D721Med (cell line): ENCODE measurements at places on chromosomes 7 and 10.

DNA sequence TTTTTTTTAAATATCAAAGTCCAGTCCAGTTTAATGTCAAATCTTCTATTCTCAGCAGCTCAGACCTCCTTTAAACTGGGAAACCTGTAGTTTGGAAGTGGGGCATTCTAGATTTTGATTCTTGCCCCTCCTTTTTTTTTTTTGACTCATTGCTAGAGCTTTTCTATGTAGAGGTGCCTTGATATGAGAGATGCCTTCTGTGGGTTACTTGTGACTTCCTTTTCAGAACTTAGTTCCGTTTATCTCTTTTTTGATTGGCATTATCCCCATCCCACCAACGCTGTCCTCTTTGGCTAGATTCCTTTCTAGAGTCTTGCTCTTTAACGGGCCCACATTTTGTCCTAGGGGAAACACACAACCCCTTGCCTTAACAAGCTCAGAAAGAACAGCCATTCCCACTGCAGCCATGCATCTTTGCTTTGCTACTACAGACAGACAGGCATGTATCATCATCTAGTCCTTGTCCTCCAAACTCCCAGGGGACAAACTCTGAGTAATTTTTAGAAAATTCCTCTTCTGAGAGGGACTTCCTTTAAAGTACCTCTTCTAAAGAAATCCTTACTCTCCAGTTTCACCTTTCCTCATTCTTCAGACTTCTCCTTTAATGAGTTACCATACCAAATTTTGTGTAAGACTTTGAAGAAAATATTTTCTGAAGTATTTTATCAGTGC lies 153.6 kb downstream of the PHF14 start:
- DNase-seq: no peak

DNA sequence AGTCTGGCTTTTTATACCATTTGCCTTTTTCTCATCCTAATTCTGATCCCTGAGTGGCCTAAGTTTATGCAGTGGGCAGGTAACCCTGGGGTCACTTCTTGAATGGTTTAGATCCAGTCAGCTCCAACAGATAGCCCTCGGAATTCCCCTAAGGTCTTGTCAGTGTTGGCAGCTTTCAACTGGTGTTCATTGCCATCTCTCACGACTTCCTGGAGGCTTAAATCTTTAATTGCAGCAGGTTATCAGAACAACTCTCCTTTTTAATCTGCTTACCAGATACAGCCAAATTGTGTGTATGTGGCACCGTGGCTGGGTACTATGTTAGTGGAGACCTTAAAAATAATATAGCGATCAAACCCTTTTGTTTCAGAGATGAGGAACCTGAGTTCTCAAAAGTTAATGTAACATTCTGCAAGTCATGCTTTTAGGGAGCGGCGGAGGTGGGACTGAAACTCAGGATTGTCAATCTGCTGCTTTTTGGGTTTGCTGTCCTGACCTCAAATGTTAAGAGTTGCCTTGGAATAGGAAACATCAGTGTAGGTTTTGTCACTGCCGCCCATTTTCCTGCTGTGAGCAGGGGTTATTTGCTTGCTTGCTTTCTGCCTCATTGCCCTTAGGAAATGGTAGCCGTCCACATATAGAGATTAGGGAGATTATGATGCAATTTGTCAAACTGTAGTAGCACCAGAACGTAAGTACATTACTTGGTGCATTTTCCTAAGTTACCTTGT lies 818 bp downstream of the DLD start:
- no peak for DNase-seq

GRCh38 chr7:118559207-118559606 lies 334.7 kb downstream of the ANKRD7 start:
- DNase-seq: no peak

GRCh38 chr10:1123972-1124371 lies 67.8 kb downstream of the WDR37 start:
- DNase-seq: no peak

DNA sequence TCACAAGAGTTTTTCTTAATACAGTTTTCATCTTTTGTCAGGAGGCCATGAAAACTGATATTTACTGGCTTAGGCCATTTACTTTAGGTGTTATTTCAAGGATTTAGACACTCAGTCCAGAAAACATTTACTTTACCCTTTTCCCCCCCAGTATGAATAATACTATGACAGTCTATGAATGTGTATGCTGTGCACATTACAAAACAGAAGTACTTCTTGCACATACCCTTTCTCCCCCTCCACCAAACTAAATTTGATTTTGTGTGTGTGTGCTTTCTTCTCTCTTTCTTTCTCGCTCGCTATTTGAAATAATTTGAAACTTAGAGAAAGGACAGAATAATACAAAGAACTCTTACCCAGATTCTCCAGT lies 41.3 kb downstream of the RBM33 start:
- DNase-seq: no peak

GRCh38 chr7:131087756-131088658 lies 239.7 kb upstream of the MKLN1 start:
- DNase-seq: no peak

GRCh38 chr10:123149568-123150270 lies 1.8 kb downstream of the HMX2 start:
- DNase-seq: no peak

GRCh38 chr7:115009139-115009538 lies 87.2 kb downstream of the MDFIC start:
- DNase-seq: no peak

- DNase-seq: no peak
Observed at GRCh38 chr10:76615049-76615448, 1022.6 kb downstream of the KCNMA1 start.

DNA sequence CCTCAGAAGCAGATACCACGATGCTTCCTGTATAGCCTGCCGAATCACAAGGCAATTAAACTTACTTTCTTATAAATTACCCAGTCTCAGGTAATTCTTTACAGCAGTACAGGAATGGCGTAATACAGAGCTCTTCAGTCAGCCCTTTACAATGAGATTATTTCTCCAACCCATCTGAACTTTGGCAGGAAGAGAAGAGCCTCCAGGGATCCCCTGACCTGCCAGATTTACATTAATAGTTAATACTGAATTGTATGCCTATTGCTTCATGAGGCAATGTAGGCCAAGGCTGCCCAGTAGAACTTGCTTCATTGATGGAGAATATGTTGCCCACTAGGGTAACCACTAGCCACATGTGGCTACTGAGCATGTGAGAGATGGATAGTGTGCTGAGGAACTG lies 608.7 kb downstream of the SH2D4B start:
- no peak for DNase-seq

GRCh38 chr7:132643302-132643701 lies 67.0 kb upstream of the PLXNA4 start:
- DNase-seq: no peak

DNA sequence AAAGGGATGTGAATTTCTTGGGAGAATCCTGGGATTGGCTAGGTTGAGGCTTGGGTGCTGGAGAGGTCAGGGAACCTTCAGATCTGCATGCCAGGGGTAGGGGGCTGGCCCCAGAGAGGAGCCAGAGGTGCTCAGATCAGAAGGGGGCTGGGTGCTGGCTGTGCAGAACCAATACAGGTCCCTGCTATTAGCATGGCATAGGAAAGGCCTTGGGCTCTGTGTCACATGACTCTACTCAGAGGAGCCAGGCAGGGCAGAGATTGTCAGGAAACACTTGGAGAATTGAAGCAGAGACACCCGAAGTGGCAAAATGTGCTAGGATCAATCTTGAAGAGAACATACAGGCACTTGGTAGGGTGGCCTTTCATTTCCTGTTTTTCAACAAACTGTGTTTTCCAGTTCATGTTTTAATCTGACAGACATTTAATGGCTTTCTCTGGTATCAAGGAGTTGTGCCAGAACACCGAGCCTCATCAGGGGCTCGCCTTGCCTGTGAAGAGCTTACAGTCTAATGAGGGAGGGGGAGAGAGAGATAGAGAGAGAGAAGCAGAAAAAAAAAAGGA lies 498.9 kb downstream of the RPS24 start:
- DNase-seq: no peak

- DNase-seq: no peak
Observed at GRCh38 chr10:9238041-9238440, 1183.6 kb downstream of the GATA3 start.

- DNase-seq: no peak
Observed at GRCh38 chr10:64863836-64864235, 1342.6 kb downstream of the REEP3 start.

GRCh38 chr10:121661451-121661851 lies 63.2 kb upstream of the FGFR2 start:
- no peak for DNase-seq

- no peak for DNase-seq
Observed at GRCh38 chr7:80014511-80014910, 120.1 kb upstream of the GNAI1 start.

GRCh38 chr7:132276234-132276630 lies 300.0 kb downstream of the PLXNA4 start:
- DNase-seq: no peak

- no peak for DNase-seq
Observed at GRCh38 chr7:25350041-25350440, 121.8 kb upstream of the NPVF start.

GRCh38 chr10:61781969-61782403 lies 119.3 kb downstream of the CABCOCO1 start:
- DNase-seq: no peak

GRCh38 chr10:75263806-75264205 lies 28.0 kb upstream of the COMTD1 start:
- DNase-seq: no peak

- no peak for DNase-seq
Observed at GRCh38 chr10:102220612-102221011, 5.5 kb upstream of the ELOVL3 start.

DNA sequence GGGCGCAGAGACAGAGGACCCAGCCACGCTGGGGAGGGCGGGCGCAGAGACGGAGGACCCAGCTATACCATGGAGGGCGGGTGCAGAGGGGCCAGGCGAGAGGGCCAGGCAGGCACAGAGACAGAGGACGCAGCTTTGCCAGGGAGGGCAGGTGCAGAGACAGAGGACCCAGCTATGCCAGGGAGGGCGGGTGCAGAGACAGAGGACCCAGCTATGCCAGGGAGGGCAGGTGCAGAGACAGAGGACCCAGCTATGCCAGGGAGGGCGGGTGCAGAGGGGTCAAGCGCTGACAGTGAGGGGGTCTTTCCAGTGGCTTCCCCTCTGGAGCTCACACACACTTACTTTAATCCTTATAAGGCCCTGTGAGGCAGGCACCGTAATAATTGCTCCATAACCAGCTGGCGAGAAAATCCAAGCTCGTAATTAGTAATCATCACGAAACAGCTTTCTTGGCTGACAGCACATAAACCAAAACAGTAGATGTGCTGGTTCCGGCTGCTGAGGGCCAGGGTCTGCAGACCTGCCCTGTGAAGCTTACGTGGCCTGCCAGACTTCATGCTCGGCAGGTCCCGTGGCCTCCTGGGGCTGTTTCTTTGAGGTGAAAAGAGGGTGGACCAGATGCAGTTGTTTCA lies 137.2 kb downstream of the VIPR2 start:
- DNase-seq: no peak

- no peak for DNase-seq
Observed at GRCh38 chr7:27159266-27160144, 3.0 kb upstream of the HOXA7 start.

DNA sequence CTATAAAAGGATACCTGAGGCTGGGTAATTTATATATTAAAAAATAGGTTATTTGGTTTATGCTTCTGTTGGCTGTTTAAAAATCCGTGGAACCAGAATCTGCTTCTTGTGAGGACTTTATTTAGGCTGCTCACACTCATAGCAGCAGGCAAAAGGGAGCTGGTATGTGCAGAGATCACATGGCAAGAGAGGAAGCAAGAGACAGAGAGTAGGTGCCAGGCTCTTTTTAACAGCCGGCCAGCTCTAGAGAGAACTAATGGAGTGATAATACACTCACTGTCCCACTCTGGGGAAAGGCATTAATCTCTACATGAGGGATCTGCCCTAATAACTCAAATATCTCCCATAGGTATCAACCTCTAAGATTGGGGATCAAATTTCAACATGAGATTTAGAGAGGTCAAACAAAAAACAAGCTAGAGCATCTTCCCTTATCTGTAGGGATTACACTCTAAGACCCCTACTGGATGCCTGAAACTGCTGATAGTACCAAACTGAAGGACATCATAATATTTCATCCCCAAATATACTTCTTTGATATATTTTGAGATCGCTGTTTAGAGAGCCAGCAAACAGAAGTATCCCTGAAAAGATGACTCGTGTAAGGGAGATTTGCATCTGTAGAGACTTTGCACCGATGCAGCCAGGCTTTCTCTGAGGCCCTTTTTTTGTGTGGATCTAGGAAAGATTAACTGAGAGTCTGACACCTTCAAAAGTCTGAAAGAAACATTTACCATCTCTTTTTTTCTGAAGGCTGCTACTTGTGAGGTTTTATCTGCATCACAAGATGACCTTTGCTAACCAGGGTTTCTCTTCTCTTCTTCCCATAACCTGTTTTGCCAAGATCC lies 717.0 kb upstream of the MBL2 start:
- DNase-seq: no peak

DNA sequence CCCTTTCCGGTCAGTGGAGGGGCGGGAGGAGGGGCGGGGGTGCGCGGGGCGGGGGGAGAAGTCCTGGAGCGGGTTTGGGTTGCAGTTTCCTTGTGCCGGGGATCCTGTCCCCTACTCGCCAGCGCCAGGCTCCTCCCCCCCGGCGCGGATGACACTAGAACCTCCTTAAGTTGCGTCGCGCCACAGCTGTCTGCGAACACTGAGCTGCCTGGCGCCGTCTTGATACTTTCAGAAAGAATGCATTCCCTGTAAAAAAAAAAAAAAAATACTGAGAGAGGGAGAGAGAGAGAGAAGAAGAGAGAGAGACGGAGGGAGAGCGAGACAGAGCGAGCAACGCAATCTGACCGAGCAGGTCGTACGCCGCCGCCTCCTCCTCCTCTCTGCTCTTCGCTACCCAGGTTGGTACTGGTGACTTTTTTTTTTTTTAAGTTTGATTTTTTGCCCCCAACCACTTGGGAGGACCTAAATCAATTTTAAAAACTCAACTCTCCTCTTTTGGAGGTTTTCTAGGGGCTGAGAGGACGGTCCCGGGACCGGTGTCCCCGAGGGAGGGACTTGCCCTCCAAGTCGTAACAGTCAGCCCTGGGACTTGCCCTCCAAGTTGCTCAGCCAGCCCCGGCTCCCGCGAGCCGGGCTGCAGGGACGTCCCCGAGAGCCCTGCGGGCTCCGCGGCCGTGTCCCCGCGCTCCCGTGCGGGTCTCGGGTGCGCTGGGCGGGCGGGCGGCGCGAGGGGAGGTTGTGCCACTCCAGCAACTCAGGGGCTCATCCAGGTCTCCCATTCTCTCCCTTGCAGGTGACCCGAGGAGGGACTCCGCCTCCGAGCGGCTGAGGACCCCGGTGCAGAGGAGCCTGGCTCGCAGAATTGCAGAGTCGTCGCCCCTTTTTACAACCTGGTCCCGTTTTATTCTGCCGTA lies at the start of gene GATA3:
GATA3 (plus strand) TSS at position 195 of the 914 bp plus-strand sequence. CDS start 968 bp downstream, outside the sequence.
- DNase-seq: no peak

DNA sequence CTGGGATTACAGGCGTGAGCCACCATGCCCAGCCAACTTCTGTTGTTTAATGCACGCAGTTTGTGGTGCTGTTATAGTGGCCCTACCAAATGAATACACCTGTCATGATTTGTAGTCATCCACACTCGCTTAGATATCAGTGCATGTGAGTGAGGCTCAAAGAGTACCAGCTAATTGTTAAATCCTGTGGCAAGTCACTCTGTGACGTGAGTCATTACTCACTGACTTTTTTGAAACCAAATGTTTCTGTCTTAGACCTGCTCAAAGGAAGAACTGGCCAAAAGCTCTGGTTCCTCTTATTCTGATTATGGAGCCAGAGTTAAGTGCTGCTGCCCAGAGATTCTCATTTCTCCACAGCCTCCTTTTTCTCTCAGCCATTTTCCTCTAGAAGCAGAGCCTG lies 109.4 kb downstream of the PRKAG2 start:
- DNase-seq: no peak

- no peak for DNase-seq
Observed at GRCh38 chr10:62130948-62131347, 137.7 kb downstream of the RTKN2 start.

- DNase-seq: no peak
Observed at GRCh38 chr7:108143658-108144420, 13.7 kb upstream of the LAMB4 start.

- no peak for DNase-seq
Observed at GRCh38 chr7:113684165-113684564, 234.6 kb downstream of the PPP1R3A start.
